ENCODE measurements at places on chromosomes 2 and 18.

GRCh38 chr2:220279840-220280239 is 652.4 kb downstream of the SLC4A3 start:
- DNase-seq = no peak

GRCh38 chr2:180876506-180876905 is 103.9 kb upstream of the UBE2E3 start:
- no peak for DNase-seq

- DNase-seq = no peak
These were observed 7.7 kb downstream of the ITGB1BP1 start for GRCh38 chr2:9415516-9416169.

GRCh38 chr2:181585732-181586131 is 71.2 kb downstream of the CERKL start:
- DNase-seq = no peak

DNA sequence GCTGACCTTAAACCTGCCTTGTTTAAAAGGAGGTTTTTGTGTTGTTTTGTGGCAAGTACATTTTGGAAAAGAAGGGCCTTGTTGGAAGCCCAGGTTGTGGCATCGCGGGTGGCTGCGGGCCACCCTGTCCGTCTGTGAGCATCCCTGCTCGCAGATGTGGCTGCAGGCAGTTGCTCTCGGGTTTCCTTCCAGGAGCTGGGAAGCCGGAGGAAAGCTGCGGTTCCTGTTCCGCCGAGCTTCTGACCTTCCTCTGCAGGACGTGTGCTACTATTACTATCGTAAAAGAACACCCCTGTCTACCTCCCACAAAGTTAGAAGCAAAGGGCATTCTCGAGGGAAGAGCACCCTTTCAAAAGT is 766 bp downstream of the MFF start:
- no peak for DNase-seq

- no peak for DNase-seq
These were observed 18.4 kb upstream of the MALL start for GRCh38 chr2:110134025-110134424.

- no peak for DNase-seq
These were observed 119.4 kb downstream of the COPS8 start for GRCh38 chr2:237205043-237205541.

DNA sequence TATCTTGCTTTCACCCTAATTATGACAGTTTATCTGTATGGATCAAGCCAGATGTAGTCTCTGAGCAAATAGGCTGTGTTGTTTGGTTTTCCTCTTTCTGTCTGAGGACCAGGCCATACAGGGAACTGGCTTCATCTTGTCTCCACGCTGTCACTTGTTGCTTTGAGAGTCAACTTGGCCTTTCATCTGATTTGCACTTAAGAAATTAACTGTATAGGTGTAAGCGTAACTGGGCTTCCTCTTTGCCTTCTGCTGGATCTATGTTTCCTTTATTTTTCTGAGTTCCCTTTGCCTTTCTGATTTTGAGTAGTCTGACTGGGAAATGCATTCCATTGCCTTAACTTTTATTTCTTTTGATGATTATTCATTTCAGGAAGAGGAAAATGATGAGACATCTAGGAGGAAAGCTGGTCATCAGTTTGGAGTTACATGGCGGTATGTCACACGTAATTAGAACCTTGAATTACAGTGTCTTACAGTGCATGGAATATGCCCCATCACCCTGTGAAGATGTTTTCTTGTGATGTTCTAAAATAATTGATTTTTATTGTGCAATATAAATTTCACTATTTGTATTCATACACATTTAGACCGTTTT is 17.4 kb downstream of the PTCD3 start:
- no peak for DNase-seq

- no peak for DNase-seq
These were observed 66.3 kb downstream of the POLR1A start for GRCh38 chr2:86039178-86039962.

GRCh38 chr2:229416116-229416694 is 145.1 kb upstream of the PID1 start:
- DNase-seq = no peak

DNA sequence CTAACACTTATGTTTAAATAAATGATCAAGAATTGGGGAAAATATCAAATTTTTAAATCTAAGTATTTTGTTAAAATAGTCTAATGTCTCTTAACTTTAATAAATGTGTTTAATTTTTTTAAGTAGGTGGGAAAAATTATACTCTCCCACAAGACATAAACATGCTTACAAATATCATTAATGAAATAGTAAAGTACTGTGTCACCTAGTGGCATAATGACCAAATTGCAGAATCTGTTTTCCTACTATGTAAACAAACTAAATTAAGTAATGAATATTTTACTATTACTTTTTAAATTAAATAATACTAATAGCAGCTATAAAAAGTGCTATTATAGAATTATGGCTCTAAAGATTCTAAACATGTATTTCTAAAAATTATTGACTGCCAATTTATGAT is 52.0 kb upstream of the CHAC2 start:
- peak; percentile 2 for DNase-seq

GRCh38 chr2:43082111-43082894 is 144.1 kb downstream of the ZFP36L2 start:
- DNase-seq = no peak

GRCh38 chr2:95298486-95299111 is 1.5 kb downstream of the KCNIP3 start:
- DNase-seq = no peak

DNA sequence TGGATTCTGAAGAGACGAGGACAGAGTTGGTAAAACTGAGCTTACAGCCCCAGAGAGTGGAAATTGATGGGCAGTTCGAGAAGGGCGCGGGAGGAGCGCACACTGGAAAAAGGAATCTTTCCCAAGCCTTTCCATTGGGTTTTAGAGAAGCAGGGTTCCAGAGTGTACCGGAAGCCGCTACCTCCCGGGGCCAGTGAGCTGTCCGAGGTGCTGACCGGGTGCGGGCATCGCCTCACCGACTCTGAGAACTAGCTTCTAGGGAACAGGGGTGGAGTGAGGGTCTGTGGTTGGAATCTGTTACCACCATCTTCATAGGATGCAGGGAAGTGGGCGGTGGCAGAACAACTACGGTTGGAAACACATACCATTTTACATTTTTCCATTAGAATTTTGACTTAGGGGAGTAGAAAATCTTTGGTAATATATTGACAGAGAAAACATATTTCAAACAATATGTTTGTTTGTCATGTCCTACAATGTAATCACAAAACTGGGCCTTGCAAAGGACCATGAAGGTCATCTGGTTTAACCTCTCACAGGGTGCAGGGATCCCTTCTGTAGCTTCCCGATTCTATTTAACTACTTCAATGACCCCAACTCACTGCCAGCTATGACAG is 724 bp downstream of the NMS start:
- DNase-seq = no peak

- no peak for DNase-seq
These were observed 445.4 kb downstream of the EIPR1 start for GRCh38 chr2:2932189-2932588.

DNA sequence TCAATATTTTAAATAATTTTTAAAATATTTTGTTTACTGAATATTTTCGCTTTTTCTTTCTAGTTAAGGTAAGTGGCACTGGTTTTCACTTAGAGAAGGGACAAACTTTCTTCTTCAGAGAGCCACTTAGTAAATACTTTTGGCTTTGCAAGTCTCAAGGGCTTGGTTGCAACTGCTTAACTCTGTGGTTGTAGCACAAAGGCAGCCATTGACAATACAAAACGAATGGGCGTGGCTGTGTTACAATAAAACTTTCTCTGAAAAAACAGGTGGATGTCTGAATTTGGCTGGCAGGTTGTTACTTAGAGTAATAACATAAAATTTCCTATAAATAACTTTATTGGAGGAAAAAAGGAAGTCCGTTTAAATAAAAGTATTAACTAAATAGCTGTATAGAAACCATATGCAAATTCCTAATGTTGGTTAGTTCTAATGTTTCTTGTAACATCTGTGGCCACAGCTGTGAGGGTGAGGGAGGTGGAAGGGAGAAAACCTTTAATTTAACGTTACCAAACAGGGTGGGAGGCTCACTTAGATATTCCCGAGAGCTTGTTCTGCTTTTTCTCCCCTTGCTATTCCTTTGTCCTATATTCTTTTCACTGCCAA is 62.4 kb upstream of the TNP1 start:
- no peak for DNase-seq

DNA sequence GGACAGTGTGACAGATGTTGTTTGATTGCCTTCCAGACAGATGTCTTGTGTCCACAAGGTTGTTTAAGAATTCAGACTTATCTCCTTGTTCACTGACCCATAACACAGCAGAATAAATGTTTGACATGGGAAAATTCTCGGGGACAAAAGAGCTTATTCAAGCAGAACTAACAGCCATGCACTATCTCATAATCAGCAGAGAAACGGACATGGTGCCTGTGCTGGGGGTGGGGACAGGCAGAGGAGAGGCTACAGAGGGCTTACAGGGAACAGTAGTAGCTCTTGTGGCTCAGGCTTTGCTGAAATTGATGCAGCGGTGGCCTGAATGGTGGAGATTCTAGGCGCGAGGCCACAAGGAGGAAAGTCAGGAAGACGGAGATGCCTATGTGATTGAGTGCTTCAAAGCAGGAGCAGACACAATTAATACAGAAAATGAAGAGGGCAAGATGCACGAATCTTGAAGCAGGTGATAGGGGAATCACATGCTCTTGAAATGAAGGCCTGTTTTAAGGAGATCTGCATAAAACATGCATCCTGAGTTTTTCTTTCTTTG is 62.0 kb upstream of the CAB39 start:
- no peak for DNase-seq

GRCh38 chr2:240435457-240435947 is at the start of gene GPC1:
Gene GPC1, plus strand, starts transcription at chr2:240435663. Its CDS starts 256 bp downstream, at chr2:240435919.
- no peak for DNase-seq

GRCh38 chr18:58911766-58912165 is 47.1 kb downstream of the ZNF532 start:
- DNase-seq = no peak

DNA sequence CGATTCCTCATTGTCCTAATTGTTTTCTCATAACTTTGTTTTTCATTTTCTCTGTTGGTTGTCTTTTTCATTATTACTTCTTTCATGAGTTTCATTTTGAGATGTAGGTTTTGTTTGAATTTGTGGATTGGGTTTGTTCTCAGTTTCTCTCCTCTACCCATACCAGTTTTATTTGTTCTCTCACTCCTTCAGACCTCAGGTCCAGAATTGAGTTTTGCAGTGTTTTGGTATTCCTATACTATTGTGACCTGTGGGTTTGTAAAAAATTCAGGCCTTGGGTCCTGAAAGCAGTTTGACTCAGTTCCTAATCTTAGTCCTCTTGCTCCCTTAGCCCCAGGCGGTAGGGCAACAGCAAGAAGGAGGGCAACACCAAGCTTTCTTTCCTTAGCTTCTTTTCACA is 28.3 kb upstream of the UBE2E3 start:
- no peak for DNase-seq

GRCh38 chr2:240956935-240957655 is 41.3 kb upstream of the SNED1 start:
- DNase-seq = no peak

GRCh38 chr18:67608615-67609273 is 92.2 kb upstream of the DSEL start:
- no peak for DNase-seq

DNA sequence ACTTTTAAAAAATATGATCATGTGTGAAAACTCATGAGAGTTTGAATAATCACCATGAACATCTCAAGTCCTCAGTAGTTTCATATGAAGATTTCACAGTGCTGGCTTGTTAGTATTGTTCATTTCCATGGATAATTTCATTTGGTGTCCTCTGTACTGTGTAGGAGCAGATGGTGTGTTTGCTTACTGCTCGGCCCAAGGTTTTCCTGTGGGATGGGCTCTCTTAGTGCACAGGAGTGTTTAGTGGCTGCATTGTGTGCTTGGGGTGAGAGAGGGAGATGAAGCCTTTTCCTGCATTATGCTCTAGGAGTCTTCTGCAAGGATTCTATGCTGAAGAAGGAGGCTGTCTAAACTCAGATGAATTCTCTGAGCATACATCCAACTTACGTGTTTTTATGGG is 270.6 kb downstream of the SOCS6 start:
- no peak for DNase-seq

DNA sequence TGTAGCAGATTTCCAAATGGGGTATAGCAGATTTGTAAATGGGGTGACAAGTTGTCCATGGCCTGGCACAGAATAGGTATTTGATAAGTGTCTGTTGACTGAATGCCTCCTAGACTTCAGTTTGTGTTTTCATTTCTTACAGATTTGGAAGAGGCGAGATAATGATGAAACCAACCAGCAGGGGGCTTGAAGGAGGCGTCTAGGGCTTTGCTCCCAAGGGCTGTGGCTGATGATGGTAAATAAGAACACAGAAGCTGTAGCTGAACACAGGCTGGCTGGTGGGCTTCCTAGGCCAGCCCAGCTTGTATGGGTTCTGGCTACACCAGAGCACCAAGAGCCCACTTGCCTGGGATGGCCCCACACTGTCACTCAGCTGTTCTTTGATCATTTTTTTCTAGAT is 19.4 kb downstream of the SFTPB start:
- no peak for DNase-seq

DNA sequence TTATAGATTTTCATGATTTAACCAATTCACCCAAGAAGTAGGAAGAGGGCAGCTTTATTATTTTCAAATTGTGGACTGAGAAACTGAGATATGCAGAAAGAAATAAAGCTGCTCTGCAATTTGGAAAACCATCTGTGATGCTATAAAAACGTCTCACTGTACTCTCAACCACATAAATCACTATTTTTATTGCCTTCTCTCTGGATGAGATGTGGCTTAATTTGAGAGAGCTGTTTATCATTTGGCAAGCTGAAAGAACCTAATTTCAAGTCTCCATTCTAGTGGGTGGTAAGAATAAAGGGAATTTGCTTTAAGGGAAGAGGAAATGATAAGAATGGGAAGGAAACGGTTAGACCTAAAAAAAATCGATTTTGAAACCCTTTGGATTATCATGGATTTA is 49.9 kb upstream of the CYP1B1 start:
- DNase-seq = no peak

- DNase-seq = no peak
These were observed 282.7 kb downstream of the NRXN1 start for GRCh38 chr2:50749216-50749615.

DNA sequence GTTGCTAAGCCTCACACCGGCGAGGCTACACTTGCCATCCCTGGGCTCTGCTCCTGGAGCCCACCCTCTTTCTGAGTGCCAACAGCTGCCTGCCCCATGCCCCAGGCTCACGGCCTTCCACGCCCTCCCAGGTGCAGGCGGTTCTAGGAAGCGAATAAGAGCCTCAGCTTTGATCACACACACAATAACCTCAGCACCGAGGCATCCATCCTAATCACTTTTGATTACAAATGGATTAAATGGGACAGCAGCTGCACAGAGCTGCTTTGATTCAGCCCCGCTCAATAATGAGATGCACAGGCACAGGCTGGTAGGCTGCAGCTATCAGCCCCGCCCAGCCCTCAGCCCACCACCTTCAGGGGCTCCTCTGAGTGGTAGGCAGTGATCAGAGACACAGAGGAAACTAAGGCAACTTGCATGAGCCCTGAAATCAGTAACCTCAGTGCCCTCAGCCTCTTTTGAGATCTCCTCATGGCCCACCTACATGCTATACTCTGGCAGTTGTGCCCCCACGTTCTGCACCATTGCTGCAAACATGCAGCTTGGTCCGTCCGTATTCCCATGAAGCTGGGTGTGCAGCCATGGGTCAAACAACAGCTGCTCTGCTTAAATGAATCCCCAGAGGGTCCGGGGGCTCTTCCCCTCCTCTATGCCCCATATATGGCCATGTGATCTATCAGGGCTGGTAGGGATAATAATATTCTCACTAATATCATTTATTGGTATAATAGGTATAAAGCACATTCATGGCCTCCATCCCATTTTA is 171.4 kb downstream of the SETBP1 start:
- no peak for DNase-seq

- no peak for DNase-seq
These were observed 671.6 kb upstream of the ACVR2A start for GRCh38 chr2:147173189-147173581.

- no peak for DNase-seq
These were observed 81.4 kb upstream of the UNC80 start for GRCh38 chr2:209690029-209690754.
